ENCODE measurements at places on chromosomes 13 and 19.
A peak's percentile ranks its signal among the peaks of the same experiment; 100 is the strongest.

DNA sequence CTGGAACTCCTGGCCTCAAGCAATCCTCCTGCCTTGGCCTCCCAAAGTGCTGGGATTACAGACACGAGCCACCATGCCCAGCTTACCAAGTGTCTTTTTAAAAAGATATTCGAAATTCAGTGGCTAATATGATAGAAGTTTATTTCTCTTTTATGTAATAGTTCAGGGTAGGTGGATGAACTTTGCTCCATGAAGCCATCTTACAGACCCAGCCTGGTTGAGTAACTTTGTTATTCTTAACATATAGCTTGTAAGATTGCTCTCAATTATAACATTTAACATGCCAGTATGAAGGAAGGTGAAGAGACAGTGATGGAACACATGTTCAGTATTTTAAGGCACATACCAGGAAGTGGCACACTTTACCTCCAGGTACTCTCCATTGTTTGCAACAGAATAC lies 42.4 kb downstream of the ZIC2 start:
- DNase-seq: no peak

- DNase-seq: no peak
These were observed 37.1 kb downstream of the PCCA start for GRCh38 chr13:100125946-100126345.

- DNase-seq: no peak
These were observed 34.3 kb upstream of the TNFSF11 start for GRCh38 chr13:42539670-42540069.

GRCh38 chr13:47908197-47908902 lies 92.7 kb downstream of the SUCLA2 start:
- no peak for DNase-seq

DNA sequence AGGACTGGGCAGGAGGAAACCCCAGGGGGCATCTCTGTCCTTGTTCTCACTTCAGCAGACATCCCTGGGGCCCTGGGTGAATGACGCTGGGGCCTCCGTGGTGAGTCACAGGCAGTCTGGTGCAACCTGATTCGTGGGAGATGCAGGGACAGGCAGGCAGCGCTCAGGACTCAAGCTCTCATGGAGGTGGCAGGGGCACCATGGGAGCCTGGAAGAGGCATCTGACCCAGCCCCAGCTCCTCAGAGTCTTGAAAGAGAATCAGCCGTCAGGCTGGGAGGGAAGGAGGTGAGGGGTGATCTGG lies 14.0 kb upstream of the PTOV1 start:
- DNase-seq: no peak

DNA sequence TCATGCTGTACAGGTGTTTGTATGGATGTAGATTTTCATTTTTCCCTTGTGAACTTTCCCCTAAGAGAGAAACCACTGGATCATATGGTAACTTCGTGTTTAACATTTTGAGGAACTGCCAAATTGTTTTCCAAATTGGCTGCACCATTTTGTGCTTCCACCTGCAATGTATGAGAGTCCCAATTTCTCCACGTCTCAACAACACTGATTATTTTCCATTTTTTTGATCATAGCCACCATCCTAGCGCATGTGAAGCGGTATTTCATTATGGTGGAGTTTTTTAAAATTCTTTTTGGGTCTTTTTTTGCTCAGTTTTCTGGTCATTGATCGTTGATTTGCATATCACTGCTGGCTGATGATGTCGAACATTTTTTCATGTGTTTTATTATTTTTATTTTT lies 5.0 kb downstream of the NDUFA13 start:
- DNase-seq: no peak

DNA sequence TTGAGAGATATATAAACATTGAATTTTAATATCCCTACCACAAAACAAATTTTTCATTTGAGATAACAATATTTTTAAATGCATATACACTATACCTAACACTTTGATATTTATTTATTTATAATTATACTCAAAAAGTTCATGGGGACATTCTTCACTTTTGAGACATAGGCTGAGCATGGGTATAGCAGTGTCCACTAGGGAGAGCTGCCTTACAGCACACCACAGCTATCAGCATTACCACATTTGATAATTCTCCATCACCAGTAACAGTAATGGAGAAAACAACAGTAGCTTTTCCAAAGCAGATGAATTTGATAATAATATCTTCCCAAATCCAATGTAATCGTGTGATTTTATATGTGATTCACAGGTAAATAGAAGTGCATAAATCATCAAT lies 626.1 kb downstream of the DACH1 start:
- DNase-seq: no peak

- peak; percentile 20 for DNase-seq
These were observed 1.8 kb upstream of the CEACAM8 start for GRCh38 chr19:42596391-42597072.

DNA sequence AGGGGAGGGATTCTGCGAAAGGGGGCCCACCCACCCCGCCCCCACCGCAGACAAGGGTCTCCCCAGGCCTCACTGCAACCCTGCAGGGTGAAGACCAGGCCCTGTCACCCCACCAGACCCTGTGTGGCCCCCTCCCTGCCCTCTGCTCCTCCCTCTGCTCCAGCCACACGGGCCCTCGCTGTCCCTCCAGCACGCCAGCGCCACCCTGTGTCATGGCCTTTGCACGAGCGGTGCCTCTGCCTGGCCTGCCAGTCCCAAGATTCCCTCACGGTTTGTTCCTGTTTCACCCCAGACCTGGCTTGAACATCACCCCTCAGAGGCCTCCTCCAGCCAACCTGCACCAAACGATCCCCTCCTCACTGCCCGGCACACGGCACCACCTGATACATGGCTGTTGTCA lies 27.3 kb downstream of the PIP5K1C start:
- DNase-seq: no peak

DNA sequence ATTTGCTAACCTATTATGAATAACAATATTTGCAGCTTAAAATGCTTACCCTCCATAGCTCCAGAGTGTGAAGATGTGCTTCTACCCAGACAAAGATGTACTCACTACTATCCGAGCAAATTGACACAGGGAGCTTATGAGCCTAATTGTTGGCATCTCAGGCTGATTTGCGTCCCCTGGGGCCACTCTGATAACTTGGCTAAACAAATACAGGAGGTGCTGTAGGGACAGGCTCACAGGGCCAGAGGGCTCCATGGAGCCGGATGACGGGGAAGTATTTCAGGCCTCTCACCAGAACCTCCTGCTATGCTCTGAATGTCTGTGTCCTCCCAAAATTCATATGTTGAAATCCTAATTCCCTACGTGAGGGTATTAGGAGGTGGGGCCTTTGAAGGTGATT lies 26.7 kb upstream of the C19orf12 start:
- DNase-seq: no peak

DNA sequence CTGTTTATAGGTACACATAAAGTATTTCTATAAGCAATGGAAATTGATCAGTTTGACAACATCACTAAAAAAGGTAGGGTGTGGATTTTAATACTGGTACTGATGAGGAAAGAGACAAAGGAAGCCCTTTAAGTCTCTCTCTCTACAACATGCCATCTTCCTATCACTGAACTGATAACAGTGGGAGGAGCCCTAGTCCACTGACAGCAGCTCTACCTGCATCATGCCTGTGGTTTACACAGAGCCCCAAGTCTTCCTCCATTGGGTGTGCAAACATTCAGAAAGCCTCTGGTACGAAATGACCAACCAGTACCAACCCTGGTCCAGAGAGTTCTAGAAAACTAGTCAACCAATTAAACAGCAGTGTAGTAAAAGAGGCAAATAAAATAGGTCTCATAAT lies 53.4 kb downstream of the KLF12 start:
- DNase-seq: no peak

GRCh38 chr19:13024951-13025697 lies 29.8 kb downstream of the NFIX start:
- DNase-seq: no peak

DNA sequence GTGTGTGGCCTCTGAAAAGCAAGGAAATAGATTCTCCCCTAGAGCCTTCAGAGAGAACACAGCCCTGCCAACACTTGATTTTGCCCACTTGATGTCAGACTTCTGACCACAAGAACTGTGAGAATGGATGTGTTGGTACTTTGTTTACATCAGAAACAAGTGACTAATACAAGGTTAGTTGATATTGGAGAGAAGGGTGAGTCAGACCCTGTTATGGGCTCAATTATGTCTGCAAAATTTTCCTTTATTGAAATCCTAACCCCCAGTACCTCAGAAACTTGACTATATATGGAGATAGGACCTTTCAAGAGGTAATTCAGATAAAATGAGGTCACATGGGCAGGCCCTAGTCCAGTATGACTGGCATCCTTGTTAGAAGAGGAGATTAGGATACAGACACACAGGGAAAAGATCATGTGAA lies 226.7 kb downstream of the RFC3 start:
- DNase-seq: no peak

- DNase-seq: no peak
These were observed 459.3 kb upstream of the PRR20A start for GRCh38 chr13:56681404-56681803.

DNA sequence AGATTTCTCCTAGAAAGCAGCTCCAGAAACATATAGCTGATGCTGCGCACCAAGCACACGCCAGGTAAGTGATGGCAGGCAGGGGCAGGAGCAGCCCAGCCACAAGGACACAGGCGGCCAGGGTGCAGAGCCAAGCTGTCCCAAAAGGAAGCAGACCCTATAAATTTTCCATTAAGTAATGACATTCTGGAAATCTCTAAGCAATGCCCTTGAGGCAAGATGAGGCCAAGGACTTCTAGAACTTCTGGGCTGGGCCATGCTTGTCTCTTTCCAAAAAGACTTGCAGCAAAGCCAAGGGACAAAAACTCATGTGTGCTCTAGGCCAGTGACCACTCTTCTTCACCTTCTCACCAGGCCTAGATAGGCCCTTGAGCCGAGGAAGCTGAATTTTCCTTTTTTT lies 42.2 kb upstream of the EPHX3 start:
- DNase-seq: no peak

GRCh38 chr19:43789029-43789428 lies 8.3 kb upstream of the KCNN4 start:
- no peak for DNase-seq

- DNase-seq: peak; percentile 50
These were observed 4.3 kb upstream of the C5AR1 start for GRCh38 chr19:47305309-47305751.

GRCh38 chr13:109088624-109088917 lies 459.2 kb downstream of the MYO16 start:
- DNase-seq: no peak

DNA sequence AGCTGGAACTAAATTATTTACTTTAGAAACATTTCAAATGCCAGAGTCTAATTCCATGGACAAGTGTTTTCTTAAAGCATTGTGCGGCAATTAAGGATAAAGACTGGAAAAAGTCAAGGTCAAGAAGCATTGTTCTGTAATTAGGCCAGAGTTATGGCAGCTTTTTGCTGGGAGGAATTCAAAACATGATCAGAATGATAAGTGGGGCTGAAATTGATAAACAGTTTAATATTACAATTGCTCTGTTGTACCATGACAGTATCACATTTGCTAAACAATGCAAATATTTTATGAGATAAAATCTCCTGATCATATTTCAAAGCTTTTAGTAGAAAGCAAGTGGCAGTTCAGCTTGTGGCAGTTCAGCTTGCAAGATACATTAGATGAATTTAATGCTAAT lies 513.7 kb downstream of the GPC6 start:
- no peak for DNase-seq

GRCh38 chr19:42229301-42229854 lies 9.3 kb downstream of the ZNF526 start:
- no peak for DNase-seq

GRCh38 chr13:31409678-31410356 lies 210.0 kb downstream of the B3GLCT start:
- no peak for DNase-seq
